ENCODE measurements at places on chromosomes 3 and 15.

GRCh38 chr15:63350178-63350621 lies 31.4 kb downstream of the CA12 start:
- DNase-seq, result no peak

DNA sequence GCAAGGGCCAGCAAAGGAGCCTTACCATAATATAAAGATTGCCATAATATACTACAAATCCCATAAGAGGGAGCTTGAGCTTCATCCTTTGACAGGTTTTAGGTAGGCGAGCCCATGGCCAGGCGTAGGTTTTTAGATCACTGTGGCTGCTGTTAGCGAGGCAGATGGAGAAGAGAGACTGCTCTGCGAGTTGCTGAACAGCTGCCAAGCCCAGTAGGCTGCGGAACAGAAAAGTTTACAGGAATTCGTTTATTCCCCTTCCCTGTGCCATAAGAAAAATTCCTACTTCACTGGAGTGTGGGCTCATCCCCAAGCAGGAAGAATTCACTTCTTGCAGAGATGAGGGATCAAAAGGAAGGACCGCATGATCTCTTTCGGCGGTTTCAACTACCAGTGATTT lies 30.5 kb downstream of the TMED3 start:
- no peak for DNase-seq

GRCh38 chr3:124158168-124158881 lies 166.4 kb upstream of the ROPN1 start:
- no peak for DNase-seq

DNA sequence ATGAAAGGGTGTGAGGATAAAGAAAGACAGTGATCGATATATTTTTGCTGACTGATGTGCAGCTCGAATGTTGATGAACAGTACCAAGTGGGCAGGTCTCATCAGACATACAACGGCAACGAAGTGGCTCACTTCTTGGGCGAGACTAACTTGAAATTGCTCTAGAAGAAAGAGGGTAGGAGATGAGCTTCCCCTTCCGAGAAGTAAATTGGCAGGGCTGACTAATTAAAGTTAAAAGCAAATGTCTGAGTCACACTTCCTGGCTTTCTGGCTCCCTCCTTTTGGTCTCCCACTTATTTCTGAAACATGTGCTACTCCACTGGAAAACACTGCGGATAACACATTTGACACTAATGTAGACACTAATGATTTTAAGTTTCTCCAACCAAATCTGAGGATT lies 228.3 kb downstream of the ABHD5 start:
- DNase-seq, result no peak

DNA sequence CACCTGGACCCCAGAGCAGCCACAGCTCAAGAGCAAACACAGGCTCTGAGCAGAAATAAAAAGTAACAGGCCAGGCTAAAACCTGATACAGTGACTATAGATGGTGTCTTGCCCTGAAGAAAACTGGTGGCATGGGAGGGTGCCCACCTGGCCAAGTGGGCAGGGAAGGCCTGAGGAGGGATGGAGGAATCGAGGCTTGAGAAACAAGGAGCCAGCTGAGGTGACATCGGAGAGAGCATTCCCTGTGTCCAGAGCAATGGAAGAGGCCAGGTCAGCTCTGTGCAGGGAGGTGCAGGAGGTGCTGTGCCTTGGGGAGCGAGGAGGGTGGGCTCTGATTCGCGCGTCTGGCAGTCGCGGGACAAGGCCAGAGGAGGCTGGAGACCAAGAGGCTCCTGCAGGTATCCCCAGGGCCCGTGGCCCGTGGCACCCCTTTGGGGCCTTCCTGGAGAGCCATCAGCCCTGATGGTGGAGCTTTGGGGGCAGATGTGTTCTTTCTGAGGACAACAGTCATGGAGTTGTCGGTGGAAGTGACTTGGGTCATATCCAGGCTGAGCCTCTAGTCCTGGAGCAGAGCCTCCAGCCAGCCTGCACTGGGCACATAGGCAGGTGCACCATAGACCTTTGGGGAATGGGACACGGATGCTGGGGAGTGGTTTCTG lies 56.1 kb downstream of the PLXNA1 start:
- DNase-seq, result no peak

- DNase-seq, result no peak
Observed at GRCh38 chr3:151297429-151297828, 19.1 kb upstream of the P2RY14 start.

GRCh38 chr3:33921608-33922007 lies 123.2 kb downstream of the PDCD6IP start:
- no peak for DNase-seq

GRCh38 chr15:78960308-78960707 lies 15.5 kb upstream of the CTSH start:
- DNase-seq, result no peak

DNA sequence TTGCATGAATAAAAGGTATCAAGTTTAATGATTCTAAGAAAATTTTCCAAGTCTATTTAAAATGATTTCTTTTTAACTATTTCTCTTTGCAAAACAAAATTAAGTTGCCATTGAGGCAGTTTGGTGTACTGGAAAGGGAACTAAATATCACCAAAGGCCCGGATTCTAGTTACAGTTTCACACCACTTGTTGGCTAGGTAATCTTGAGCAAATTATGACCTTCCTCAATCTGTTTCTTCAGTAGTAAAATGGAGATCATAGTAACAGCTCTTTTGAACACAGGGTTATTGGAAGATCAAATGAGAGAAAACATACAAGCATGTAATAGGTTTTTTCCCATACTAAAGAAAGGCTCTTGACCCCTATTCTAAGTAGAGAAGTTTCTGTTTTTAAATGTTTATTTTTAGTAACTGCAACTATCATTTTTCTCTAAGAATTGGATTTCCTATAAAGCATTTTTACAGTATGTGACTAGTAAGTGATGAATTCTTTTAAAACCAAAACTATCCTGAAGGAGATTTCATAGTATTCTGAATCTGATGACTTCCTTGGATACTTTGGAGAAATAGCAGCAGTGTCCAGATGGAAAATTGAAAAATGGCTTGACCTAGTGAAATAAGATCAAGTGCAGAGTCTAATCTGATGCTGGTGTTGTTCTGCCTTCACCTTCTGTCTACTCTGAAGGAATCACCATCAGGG lies 15.7 kb downstream of the SCAANT1 start:
- no peak for DNase-seq

- no peak for DNase-seq
Observed at GRCh38 chr3:172129850-172130716, 90.7 kb downstream of the FNDC3B start.

GRCh38 chr3:25339225-25339624 lies 88.8 kb upstream of the RARB start:
- no peak for DNase-seq

GRCh38 chr3:58281069-58281468 lies 25.0 kb upstream of the RPP14 start:
- DNase-seq, result no peak

DNA sequence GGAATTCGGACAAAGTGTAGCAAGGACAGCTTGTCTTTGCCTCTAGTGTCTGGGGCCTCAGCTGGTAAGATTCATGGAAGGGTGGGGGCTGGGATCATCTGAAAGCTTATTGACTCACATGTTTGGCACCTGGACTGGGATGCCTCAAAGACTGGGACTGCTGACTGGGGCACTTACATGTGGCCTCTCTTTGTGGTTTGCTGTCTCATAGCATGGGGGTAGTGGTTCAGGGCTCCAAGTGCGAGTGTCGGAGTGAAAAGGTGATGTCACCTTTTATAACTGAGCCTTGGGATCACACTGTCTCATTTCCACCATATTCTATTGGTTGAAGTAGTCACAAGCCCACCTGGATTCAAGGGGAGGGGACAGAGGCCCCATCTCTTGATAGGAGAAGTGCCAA lies 6.8 kb downstream of the MFSD1 start:
- DNase-seq, result no peak

DNA sequence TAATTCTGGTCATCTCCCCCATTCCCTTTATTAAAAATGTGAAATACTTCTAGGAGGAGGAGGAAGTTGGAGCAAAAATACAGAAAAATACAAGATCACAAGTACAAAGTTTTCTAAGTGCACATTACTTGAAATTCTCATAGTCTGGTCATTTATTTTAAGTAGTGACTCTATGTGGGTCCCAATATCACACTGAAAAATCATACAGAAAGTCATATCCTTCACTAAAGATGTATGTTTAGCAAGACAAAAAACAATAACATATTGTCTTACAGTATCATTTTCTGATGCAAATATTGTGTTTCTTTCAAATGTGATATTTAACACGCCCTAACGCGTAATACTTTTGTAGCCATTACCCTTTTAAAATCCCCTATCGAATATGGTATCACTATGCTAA lies 2.5 kb downstream of the ALDH1A2 start:
- no peak for DNase-seq

GRCh38 chr15:67548236-67548852 lies 5.8 kb downstream of the MAP2K5 start:
- DNase-seq, result no peak

DNA sequence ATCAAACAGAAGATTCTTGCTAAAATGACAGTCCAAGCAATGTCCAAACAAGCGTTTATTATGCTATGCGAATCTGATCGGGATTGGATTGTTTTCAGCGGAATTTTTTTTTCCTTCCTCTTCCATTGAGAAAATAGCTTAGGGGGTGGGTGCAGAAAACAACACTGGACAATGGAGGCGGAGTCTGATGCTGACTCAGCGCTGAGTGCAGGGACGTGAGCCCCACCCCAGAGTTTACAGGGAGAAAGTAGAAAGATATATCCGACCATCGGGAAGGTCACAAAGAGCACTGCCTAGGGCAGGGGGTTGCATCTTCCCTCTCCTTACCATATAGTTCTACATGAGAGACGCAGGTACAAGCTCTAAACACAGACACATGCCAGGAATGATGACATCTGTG lies 117.0 kb downstream of the FOXP1 start:
- no peak for DNase-seq

GRCh38 chr3:16203031-16203430 lies 28.6 kb downstream of the GALNT15 start:
- DNase-seq, result no peak

GRCh38 chr15:94460624-94461023 lies 229.3 kb downstream of the MCTP2 start:
- DNase-seq, result no peak

DNA sequence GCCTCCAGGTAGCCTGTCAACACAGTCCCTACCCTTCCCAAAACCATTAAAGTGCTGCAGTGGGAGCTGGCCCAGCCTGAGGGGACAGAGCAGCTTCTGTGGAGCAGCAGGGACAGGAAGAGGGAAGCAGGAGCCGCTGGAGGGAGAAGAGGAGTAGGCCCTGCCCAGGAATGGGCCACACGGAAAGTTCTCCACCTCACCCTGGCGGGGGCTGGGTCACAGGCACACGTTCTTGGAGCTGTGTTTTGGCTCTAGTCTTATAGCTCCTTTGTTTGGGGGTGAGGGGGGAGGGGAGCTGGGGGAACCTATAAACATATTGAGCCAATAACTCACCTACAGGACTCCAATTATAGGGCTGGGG lies 508.6 kb downstream of the SHQ1 start:
- no peak for DNase-seq

GRCh38 chr3:14542656-14543055 lies 2.5 kb upstream of the GRIP2 start:
- no peak for DNase-seq

DNA sequence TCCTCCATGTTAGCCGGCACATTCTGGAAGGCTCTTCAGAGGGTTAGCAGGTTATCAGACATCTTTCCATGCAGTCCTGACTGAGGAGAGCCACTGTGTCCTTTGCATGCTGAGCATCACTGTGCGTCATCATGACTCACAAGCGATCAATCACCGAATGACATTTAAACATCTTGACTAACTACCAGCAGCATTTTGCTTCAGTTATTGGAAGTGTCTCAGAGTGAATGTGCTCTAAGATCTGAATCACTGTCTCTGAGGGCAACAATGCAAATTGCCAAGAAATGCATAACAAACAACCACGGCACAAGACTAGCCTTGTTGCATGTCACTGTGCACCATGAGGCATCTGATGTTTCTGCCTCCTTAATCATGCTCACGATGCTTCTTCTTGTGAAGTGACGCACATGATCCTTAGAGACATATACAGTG lies 18.3 kb upstream of the ATP8B4 start:
- DNase-seq, result no peak

- DNase-seq, result no peak
Observed at GRCh38 chr15:101052031-101052620, 133.0 kb downstream of the LRRK1 start.

DNA sequence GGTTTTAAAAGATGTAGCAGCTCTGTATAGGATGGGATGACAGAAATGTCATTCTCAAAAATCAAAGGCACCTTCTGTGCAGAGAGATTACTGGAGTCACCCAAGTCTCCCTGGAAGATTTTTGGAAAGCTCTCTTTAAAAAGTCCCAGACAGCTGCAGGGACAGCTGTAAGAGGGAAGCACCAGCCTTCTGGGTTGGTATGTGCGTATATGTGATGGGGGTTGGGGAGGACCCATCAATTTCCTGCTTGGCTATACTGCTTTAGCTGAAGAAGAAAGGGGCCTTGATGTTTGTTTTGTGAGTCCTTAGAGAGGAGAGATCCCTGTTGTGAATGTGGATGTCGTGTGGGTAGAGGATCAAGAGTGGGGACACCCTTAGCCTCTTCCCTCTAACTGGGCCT lies 5.4 kb upstream of the SEC11A start:
- DNase-seq, result no peak

GRCh38 chr3:195179776-195180489 lies 91.0 kb downstream of the XXYLT1 start:
- no peak for DNase-seq

DNA sequence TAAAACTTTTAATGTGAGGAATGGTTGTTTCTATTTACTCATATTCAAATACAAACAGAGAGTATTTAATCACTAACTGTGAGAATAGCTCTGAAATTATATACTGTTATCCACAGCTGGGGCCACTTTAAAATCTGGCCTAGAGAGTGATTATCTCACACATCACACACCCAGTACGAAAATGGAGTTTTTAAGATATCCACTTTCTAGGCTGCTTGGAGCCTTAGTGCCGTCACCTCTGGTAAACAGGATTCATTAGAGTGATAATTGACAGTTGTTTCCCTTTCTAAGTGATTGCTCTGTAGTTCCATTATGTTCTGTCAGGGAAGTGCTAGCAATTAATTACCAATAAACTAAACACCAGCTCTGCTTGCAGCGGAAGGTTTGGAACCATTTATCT lies 942.4 kb downstream of the FHIT start:
- no peak for DNase-seq

DNA sequence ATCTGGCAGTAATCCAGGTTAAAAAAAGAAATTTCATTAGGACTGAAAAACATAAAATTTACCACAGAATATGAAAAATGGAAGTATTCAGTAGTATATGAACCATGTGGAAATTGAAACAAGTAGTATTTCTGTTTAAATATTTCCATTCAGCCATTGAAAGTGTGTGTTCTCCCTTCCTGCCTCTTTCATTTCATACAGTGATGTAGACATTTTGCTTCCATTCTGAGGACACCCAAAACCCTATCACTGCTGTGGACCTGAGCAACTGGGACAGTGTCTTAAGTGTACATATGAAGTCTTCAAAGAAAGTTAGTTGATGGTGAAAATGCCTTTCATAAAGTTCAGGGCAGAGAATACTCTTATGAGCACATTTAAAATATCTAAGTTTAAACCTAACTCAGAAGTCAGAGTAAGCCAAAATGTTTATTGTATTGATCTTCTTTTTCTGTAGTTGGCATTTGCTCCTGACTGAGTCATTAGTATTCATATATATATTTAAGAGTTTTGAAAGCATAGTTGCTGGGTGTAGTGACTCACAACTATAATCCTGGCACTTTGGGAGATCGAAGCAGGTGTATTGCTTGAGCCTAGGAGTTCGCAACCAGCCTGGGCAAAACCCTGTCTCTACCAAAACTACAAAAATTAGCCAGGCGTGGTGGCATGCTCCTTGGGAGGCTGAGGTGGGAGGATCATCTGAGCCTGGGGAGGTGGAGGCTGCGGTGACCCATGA lies 198.8 kb downstream of the KLHL25 start:
- DNase-seq, result no peak
